CD4-positive, alpha-beta T cell treated with Interleukin-1 beta for 1 hour (primary cell): ENCODE measurements at places on chromosomes 12 and 14.

DNA sequence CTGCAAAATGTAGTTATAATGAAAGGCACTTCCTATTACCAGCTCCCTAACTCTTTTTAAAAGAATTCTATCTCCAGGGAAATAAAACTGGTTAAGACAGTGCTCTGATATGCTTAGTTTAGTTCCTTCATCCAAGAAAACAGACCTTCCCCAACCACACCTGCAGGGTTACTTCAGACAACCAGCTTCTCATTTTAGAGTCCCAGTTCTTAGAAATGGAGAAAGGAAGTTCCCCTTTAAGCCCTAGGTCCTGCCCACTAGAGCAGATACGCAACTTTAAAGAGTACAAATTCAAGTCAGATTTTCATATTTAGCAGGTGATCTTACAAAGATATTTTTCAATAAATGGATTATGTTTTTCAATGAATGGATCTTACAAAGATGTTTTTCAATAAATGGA is 4.4 kb upstream of the WSB2 start:
- no peak for DNase-seq

GRCh38 chr14:104576232-104576969 is 3.2 kb upstream of the C14orf180 start:
- DNase-seq: no peak

GRCh38 chr14:86892152-86892956 is 1100.6 kb downstream of the GALC start:
- no peak for DNase-seq

GRCh38 chr14:104154246-104154645 is 15.9 kb downstream of the KIF26A start:
- DNase-seq: no peak

DNA sequence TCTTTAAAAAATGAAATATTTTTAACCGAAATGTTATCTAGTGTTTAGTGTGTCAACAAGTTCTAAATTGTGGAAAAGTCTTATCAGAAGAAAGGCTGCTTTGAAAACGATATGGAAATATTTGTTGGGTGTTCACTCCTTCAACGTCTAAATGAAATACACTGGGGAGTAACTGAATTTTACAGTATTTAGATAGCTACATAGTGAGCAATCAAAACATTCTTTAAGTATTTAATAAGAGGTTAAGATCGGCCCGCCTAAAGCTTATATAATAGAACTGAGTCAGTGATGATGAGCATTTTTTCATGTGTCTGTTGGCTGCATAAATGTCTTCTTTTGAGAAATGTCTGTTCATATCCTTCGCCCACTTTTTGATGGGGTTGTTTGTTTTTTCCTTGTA is 228.3 kb downstream of the RAD51B start:
- no peak for DNase-seq

DNA sequence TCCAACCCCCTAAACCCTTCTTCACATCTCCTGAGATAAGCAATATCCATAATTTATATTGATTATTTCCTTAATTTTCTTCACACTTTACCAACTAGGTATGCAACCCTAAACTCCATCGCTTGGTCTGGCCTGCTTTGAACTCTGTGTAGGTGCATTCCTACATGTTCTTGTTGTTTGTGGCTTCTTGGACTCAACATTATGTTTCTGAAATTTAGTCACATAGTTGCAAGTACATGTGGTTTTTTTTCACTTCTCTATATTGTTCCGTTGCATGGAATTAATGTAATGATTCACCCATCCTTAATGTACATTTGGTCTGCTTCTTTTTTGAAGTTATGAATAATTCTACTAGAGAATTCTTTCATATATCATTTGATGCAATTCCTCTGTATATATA is 1.6 kb upstream of the TAS2R30 start:
- DNase-seq: no peak

DNA sequence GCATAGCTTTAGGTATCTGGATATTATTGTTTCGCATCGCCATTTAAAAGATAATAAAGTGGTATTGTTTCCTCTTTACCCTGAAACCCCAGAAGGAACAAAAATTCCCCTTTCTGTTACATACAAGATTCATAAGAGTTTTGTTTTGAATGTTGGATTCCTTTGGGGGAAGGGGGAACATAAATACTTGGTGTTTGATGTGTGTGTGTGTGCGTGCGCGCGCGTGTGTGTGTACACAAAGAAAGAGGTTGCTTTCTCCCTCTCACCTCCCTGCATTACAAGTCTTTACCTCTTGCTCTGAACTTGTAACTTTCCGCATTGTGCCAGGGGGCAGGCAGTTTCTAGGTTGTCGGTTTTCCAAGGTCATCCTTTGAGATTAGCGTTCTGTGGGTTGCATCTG is 76.4 kb downstream of the GPATCH2L start:
- no peak for DNase-seq

DNA sequence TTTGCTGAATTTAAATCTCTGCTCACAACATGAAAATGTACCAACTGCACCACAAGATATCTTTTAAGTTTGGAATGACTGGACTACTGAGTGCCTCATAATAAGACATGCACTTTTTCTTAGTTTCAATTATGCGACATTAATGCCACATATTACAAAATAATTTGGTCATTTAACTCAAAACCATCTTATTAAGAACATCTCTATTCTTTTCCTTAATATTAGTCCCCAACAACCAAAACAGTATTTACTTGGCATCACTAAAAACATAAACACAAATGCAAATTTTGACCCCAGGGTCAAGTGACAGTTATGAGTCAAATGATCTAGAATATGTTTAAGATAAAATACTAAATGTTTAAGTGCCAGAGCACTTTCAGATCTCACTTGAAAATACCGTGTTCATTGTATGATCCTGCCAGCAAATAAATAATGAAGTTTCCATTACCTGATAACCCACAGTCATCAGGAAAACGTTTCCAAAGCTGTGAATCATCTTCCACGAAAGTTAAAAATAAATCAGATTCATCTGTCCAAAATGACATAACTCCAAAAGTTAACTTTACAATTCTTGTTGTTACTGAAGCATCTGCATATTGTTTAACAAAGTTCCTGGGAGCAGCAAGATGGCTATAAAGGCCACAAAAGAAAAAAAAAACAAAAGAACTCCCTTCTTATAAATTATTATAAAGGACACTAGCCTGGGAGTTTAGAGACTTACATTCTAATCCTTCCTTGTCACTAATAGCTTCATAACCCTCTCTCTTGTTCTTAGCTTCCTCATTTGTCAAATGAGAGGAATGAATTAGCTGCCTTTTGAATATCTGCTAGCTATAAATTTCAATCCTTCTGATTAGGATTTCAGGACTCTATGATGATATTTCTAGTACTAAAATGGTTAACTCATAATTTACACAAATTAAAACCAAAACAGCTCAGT is 30.5 kb upstream of the AP4S1 start:
- DNase-seq: no peak

DNA sequence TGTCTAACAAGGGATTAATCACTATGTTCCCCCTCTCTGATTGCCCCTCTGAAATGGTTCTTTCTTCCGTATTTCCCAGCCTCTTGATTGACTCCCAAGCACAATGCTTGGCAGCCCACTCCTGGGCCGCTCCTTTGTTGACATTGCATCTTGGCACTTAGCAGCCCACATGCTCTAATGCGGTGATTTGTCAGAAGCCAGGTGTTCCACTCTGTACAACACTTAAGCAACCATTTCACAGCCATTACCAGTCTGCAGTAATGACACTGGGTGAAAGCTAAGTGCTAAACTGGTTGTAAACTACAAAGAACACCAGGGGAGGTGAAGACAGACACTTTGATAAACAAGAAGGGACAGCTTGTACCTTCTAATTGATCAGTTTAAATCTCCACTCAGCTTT is 353.5 kb downstream of the TMEM132D start:
- DNase-seq: no peak

DNA sequence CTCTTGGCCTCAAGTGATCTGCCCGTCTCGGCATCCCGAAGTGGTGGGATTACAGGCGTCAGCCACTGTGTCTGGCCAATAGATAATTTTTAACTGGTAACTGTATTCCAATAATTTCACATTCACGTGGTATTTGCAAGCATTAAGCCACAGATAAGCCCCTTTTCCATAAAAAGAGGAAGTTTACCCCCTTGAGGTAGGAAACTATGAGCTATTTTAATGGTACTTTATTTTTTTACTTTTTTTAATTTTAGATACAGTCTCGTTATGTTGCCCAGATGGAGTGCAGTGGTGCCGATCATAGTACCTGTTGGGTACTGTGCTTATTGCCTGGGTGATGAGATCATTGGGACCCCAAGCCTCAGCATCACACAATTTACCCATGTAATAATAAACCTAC is 42.9 kb upstream of the AP4S1 start:
- no peak for DNase-seq

DNA sequence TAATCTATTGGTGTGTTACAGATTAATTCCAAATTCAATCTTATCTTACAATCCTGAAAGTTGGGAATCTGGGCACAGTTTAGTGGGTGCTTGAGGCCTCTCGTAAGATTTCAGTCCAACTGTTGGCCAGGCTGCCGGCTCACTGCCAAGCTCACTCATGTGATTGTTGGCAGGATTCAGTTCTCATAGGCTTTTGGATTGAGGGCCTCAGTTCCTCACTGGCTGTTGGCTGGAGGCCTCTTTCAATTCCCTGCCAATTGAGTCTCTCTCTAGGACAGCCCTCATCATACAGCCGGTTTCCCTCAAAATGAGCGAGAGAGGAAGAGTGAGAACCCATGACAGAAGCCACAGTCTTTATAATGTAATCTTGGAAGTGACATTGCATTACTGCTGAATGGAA is 123.5 kb upstream of the FBXO33 start:
- no peak for DNase-seq

GRCh38 chr14:72850360-72850759 is 43.5 kb downstream of the DPF3 start:
- DNase-seq: no peak

GRCh38 chr12:62882696-62883095 is 52.3 kb downstream of the PPM1H start:
- no peak for DNase-seq

DNA sequence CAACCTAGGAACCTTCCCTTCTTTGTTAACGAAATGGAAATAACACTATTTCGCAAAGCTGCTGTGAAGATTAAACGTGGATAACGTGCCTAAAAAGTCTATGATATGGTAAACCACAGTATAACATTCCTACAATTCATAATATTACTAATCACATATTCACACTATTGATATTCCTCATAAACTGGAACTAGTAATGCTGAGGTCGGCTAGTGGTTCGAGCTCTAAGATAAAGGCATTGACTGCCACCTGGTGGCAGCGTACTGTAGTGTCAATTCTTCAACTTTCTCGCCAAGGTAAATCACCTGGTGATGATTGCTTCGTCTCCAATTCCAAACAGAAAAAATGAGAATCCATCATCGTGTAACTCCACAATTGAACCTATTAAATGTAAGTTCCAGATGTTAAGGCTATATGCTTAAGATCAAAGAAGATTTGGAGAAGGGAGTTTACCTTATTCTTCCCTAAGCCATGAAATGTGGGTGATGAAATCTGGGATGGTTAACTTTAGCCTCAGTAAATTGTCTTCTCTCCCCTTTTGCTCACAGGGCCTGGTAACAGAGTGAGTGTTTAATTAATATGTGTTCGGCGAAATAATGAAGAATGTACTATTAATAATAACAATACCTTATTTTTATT is 197.5 kb upstream of the TMEM132C start:
- DNase-seq: no peak

- no peak for DNase-seq
Observed at GRCh38 chr14:50497351-50497750, 35.0 kb downstream of the MAP4K5 start.

- no peak for DNase-seq
Observed at GRCh38 chr14:93317875-93318807, 14.7 kb downstream of the BTBD7 start.

DNA sequence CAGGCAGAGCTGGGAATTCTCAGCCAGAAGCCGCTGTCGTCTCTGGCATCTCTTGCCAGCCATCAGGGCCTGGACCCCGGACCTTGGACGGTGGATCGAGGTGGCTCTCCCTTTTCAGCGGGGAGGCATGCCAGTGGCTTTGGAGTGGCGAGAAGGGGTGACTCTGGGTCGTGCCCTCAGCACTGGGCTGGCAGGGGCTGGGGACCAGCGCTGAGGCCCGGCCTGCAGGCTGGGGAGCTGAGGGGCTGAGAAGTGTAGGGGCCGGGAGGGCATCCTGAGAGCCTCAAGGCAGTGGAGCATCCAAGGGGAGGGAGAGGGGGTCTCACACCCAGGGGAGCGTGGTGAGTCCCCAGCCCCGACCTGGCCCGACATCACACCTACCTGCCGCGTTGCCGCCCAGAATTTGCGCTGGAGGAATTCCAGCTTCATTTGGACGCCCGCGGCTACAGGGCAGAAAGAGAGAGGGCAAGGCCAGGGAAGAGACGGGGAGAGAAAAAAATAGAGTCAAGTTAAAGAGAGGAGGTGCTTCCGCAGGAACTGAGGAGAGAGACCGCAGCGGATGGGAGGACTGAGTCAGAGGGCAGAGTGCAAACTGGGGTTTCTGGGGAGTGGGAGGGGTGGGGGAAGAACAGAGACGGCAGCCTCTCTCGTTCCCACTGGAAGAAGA is 9.0 kb upstream of the LRTM2 start:
- peak; percentile 29 for DNase-seq

DNA sequence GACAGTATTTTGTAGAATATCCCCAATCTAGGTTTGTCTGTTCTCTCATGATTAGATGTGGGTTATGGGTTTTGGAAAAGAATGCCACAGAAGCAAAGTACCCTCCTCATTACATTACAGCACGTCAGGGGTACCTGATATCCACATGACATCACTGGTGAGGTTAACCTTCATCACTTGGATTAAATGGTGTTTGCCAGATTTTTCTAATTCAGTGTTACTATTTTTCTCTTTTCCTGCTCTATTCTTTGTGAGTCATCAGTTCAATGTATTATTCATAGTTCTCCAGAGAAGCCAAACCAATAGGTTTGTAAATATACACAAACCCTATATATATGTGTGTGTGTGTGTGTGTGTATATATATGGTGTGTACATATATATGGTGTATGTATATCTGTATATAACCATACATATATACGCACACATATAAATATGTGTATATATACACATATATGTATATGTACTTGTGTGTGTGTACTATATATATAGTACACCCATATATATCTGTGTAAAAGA is 131.4 kb downstream of the LMNTD1 start:
- DNase-seq: no peak

DNA sequence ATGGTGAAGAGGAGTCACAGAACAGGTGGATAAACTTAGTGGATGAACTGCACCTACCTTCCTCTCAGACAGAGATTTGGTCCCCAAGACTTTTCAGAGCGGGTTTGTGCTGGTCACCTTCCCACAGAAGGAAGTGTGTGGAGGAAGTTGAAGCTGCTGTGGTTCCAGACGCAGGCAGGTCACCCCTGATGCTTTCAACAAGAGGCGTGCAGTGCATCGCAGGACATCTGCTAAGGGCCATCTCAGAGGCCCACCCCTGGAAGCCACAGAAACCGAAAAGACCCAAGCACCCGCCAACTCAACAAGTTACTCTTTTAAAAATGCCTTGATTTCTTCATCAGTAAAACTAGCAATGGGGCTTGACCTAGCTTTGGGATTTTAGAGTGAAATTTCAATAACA is 1.0 kb upstream of the GPX2 start:
- DNase-seq: no peak

- no peak for DNase-seq
Observed at GRCh38 chr12:83472772-83473171, 786.1 kb downstream of the TMTC2 start.

GRCh38 chr14:63867933-63868921 is 15.4 kb downstream of the SYNE2 start:
- DNase-seq: peak; percentile 60
